Lung microvascular endothelial cell (primary cell): ENCODE measurements at places on chromosomes 3 and 15. TPM values are rescaled to one million over a fixed set of nuclear protein-coding genes. Genes with fewer than 3 reads are reported as not detected.

GRCh38 chr3:71543371-71544016 is 40.0 kb downstream of the FOXP1 start:
- no peak for DNase-seq

GRCh38 chr3:151321526-151321925 is 4.9 kb upstream of the GPR87 start:
- no peak for DNase-seq

- no peak for DNase-seq
Measured at GRCh38 chr3:104461431-104461830, 905.3 kb upstream of the ALCAM start.

- no peak for DNase-seq
Measured at GRCh38 chr15:93088981-93089726, at the start of gene RGMA. TSS of gene RGMA (minus strand) at chr15:93089211. CDS start at chr15:93088932, 279 bp downstream.

Gene SLC6A20
- total RNA-seq, result not detected in 2 replicates
